H54 (cell line): ENCODE measurements at places on chromosomes 6 and 20.

GRCh38 chr6:106080763-106081095 is 5.4 kb upstream of the PRDM1 start:
- DNase-seq: no peak

DNA sequence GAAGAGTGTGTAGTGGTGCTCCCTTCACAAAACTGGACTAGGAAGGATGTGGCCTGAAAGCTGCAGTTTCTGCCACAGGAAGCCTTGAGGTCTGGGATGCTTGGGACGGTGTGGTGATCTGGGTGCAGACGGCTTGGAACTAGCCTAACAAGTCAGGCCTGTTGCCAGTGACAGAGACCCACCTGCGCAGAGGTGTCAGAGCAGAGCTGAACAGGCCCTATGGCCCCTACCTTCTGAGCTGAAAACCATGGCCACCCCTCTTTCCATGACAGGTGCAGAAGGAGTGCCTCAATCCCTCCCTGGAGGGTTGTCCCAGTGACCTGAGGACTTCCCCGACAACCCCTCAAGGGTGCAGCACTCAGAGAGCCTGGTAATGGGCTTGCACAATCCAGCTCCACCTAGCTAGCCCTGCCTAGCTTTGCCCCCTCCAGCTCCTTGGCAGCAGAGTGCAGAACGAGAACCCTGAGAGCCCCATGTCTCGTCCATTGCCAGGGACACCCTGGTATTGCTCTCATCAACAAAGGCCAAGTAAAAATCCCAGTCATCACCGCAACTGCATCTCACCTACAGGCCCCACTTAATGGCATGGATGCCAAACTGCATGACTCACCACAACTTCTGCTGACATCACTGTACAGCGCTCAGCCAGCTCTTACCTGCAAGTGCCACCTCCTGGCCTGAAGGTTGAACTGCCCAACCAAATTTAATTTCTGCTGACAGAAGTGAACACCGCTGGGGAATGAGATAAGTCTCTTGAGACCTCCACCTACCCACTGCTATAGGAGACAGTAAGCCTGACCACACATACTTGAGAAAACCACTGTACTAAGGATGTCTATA is 563.1 kb downstream of the TFAP2A start:
- DNase-seq: no peak

GRCh38 chr20:15287329-15287728 is 949.9 kb upstream of the FLRT3 start:
- no peak for DNase-seq

DNA sequence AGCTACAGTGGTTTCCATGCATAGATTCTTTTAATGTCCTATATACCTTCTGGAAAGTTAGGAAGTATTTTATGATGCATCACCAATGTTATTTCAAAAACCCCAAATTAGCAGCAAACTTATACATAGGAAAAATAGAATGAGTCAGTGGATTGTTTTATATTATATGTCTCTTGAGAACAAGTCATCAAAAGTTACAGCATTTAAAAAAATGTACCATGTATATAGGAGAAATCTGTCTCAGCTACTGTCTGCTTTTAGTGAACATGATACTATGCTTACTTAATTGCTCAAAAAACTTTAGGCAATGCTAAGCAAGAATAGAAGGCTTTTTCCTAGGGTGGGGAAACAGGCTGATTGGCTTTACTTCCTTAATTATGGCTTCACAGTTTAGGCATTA is 365.3 kb downstream of the SAMD5 start:
- no peak for DNase-seq

DNA sequence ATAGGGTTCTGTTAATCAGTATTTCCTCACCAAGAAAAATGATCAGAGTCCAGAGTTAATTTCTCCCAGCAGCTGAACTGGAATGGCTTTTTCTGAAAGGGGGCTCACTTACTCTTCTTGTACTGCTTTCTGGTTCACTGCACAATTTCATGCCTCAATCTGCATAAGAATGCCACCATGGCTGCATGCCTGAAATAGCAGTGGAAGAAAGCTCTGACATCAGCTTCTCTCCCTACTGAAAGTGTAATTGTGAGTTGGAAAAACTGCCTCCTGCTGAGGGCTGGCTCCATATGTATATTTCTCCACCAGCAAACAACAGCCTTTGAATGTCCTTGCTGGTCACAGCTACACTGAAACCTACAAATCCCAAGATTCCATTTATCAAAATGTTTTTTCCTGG is 1027.2 kb upstream of the GJE1 start:
- no peak for DNase-seq
